ENCODE measurements at places on chromosomes 12 and 14.

GRCh38 chr12:132560364-132560613 is 50.1 kb downstream of the LRCOL1 start:
- no peak for DNase-seq

DNA sequence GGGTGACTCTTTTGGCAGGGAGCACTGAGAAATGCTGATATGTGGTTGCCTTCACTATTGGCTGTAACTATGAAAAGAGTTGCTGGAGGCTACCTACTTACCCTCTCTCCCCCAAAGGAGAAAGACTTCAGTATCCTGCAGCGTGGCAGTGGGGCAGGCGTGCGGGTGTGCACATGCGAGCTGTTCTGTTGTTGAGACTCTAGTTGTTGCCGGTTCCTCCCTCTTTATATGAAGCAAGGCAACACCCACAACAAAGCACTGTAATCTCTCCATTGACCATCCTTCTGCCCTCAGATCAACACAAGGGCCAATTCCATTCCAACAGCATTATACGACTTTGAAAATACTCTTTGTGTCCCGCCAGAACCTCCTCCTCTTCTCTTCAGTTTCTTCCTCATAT is 259.4 kb downstream of the CACNA1C start:
- no peak for DNase-seq

DNA sequence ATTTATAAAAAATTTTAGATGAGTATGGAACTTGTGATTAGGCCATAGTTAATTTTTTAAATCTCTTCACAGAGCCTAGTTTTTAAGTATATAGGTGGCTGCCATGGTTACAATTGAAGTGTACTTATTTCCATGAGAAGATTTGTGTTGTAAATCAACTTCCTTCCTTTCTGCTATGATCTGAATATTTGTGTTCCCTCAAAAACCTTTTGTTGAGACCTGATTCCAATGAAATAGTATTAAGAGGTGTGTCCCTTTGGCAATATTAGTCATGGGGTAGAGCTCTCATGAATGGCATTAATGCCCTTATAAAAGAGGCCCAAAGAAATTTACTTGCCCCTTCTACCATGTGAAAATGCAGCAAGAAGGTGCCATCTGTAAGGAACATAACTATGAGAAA is 28.8 kb downstream of the ETNK1 start:
- DNase-seq: no peak

GRCh38 chr14:64614805-64615391 is 65.1 kb downstream of the PPP1R36 start:
- DNase-seq: no peak

DNA sequence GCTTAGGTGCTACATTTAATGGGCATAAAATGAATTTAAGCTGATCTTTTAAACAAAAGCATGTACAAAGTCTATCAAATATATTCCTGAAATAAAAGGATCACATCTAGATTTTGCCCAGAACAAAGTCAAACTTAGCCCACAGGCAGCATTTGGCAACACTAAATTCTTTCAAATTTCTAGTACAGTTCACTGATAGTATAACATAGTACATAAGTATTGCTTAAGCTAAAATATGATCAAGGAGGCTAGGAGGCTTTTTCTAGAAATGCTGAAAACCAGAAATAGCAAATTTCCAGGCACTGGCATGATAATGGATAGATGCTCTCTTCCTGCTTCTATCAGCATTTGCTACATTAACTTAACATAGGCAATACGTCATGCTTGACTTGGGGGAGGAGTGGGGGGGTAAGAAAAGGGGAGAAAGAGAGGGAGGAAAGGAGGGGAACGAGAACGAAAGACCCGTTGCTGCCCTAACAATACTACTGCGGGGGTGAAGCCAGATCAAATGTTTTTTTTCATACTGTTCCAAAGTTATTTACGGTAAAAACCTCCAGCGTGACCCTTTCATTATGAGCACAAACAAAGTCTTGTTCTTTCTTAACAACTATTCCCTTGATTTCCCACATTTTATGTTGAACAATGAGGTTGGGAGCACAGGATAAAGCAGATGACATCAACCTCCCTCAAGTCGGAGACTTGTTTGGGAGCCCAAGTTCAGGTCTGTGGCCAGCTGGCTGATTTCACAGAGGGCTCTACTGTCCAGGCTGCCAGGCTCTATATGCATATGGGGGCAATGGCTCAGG is 10.6 kb downstream of the TMED10 start:
- no peak for DNase-seq

All from AG08396 (cell line).